Osteocyte (in vitro differentiated cells): ENCODE measurements at places on chromosomes 4 and X. TPM values are rescaled to one million over a fixed set of nuclear protein-coding genes. Genes with fewer than 3 reads are reported as not detected.

DNA sequence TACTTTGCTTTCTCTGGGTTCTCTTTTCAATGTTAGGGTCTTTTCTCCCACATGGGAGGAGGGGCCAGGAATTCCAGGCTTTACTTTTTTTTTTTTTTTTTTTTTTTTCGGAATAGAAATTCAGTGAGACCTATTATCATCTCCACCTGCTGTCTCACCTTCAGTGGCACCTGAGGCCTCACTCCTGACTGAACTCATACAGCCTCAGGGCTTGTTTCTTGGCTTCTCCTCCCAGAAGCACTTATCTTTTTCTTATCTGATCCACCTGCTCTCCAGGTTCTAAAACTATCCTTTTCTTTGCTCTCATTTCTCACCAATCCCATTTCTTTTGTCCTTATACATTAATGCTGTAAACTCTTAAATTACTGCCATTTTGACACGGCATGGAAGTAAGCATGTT lies 117.3 kb upstream of the PPP3CA start:
- peaks cover 42% of the 10 kb centered on the region for H3K27me3 ChIP-seq
- H3K4me1 ChIP-seq, result no peaks in the 10 kb centered on the region
- no peak overlapping the region for H3K27ac ChIP-seq
- no peak for DNase-seq
- H3K36me3 ChIP-seq, result no peaks in the 10 kb centered on the region

- DNase-seq, result peak; percentile 94
- no peaks in the 10 kb centered on the region for H3K27me3 ChIP-seq
- H3K4me1 ChIP-seq, result peaks cover 8% of the 10 kb centered on the region
- H3K36me3 ChIP-seq, result no peaks in the 10 kb centered on the region
- peak within 1 kb of the TSS; percentile 88 for H3K27ac ChIP-seq
- peak within 1 kb of the TSS; percentile 87 for H3K4me3 ChIP-seq
Measured at GRCh38 chrX:63350941-63351616, at the start of gene SPIN4. Gene SPIN4 (minus strand): TSS chrX:63351332. CDS start chrX:63350819, 513 bp downstream.

GRCh38 chrX:136585262-136585661 lies 53.2 kb downstream of the VGLL1 start:
- no peak overlapping the region for H3K4me3 ChIP-seq
- no peaks in the 10 kb centered on the region for H3K4me1 ChIP-seq
- DNase-seq, result no peak
- H3K27me3 ChIP-seq, result no peaks in the 10 kb centered on the region
- H3K27ac ChIP-seq, result no peak overlapping the region

GRCh38 chr4:25013756-25014661 lies 16.7 kb downstream of the LGI2 start:
- no peaks in the 10 kb centered on the region for H3K4me1 ChIP-seq
- no peaks in the 10 kb centered on the region for H3K36me3 ChIP-seq
- no peak overlapping the region for H3K4me3 ChIP-seq
- peaks cover 22% of the 10 kb centered on the region for H3K27me3 ChIP-seq
- DNase-seq, result peak; percentile 0

DNA sequence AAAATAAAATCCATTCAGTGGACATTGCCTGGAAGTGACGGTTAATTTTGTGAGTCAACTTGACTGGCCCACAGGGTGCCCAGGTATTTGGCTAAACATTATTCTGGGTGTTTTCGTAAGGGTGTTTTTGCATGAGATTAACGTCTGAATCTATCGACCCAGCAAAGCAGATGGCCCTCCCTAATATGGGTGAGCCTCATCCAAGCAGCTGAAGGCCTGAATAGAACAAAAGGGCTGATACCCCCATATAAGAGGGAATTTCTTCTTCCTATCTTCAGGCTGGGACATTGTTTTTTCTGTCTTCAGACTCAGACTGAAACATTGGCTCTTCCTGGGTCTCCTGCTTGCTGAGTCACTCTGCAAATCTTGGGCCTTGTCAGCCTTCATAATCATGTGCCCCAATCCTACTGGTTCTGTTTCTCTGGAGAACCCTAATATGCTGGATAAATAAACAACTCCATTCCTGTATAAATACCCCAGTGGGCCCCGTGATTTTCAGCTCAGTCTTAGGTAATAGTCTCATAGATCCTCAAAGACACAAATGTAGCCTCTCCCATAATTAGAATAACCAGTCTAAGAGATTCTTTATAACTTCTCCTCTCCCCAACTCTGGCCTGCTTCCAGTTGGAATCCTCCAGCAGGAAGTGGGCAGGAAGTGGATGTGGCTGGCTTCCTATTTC lies 33.1 kb upstream of the DDX3X start:
- H3K4me3 ChIP-seq, result no peak overlapping the region
- no peaks in the 10 kb centered on the region for H3K27me3 ChIP-seq
- peak overlapping the region; percentile 64 for H3K27ac ChIP-seq
- no peaks in the 10 kb centered on the region for H3K36me3 ChIP-seq
- DNase-seq, result no peak

- H3K27ac ChIP-seq, result peak overlapping the region; percentile 80
- H3K36me3 ChIP-seq, result no peaks in the 10 kb centered on the region
- no peaks in the 10 kb centered on the region for H3K27me3 ChIP-seq
- no peak overlapping the region for H3K4me3 ChIP-seq
- H3K4me1 ChIP-seq, result peaks cover 72% of the 10 kb centered on the region
- DNase-seq, result no peak
Measured at GRCh38 chr4:53711926-53712325, 120.6 kb upstream of the LNX1 start.

DNA sequence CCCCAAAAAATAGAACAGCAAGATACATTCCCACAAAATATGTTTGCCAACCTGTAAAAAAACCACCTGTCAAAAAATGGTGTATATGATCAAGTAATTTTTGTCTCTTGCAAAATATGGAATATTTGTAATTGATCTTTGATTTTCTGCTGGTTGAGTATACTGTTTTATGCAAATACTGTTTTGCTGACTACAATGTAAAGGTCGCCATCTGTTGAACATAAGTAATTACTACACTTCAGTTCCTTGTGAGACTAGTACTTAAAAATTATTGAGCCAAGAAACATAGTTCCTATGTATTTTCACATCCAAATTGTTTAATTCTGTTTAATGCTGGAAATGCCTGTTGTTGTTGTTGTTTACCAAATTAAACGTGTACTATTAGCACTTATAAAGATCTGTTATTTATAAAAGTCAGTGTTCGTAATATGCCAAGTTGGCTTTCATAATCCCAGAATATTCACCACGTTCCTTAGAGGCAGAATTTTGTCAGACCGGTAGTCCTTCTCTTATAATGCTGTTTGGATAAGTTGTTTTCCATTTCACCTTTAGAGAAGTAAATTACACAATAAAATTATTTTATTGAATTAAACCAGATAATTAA lies 144.2 kb downstream of the PDLIM5 start:
- no peaks in the 10 kb centered on the region for H3K27me3 ChIP-seq
- no peak overlapping the region for H3K4me3 ChIP-seq
- peak overlapping the region; percentile 4 for H3K27ac ChIP-seq
- H3K4me1 ChIP-seq, result peaks cover 21% of the 10 kb centered on the region
- no peak for DNase-seq

GRCh38 chr4:173246719-173247118 lies 78.1 kb downstream of the GALNT7 start:
- H3K27me3 ChIP-seq, result no peaks in the 10 kb centered on the region
- H3K4me3 ChIP-seq, result no peak overlapping the region
- H3K36me3 ChIP-seq, result peaks cover 5% of the 10 kb centered on the region
- H3K27ac ChIP-seq, result no peak overlapping the region
- H3K4me1 ChIP-seq, result peaks cover 27% of the 10 kb centered on the region

DNA sequence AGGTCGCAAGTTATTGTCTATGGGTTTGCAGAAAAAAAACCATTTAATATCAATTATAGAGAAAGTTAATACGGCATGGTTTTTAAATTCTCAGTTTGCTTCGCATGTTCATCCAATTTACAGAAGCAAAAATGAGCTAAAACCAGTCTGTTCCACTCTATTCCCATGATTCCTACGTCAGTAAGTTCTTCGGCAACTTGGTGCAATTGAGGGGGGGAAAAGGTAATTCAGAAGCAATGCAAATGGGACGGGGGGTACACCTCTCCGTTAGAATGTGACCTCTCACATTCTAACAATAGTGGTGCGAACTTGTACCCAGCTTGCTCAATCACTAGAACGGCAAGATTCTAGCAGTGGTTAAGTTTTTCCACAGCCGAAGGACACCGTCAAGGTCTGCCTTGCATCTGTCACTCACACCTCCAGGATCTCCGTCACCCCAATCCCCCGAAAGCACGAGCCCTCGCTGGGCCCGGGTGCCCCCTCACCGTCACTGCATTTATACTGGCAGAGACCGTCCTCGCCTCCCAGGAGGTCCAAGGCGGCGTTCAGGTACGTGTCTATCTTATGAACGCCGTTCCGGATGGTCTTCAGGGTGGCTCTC lies 653 bp downstream of the PLA2G12A start:
- peak overlapping the region; percentile 88 for H3K4me3 ChIP-seq
- H3K27me3 ChIP-seq, result no peaks in the 10 kb centered on the region
- H3K4me1 ChIP-seq, result peaks cover 21% of the 10 kb centered on the region

GRCh38 chrX:40082447-40083119 lies 15.2 kb downstream of the BCOR start:
- H3K27me3 ChIP-seq, result no peaks in the 10 kb centered on the region
- H3K27ac ChIP-seq, result peak overlapping the region; percentile 70
- peak overlapping the region; percentile 51 for H3K4me3 ChIP-seq

- H3K27me3 ChIP-seq, result no peaks in the 10 kb centered on the region
- peaks cover 12% of the 10 kb centered on the region for H3K36me3 ChIP-seq
Measured at GRCh38 chrX:48933757-48934156, 14.9 kb upstream of the PIM2 start.

DNA sequence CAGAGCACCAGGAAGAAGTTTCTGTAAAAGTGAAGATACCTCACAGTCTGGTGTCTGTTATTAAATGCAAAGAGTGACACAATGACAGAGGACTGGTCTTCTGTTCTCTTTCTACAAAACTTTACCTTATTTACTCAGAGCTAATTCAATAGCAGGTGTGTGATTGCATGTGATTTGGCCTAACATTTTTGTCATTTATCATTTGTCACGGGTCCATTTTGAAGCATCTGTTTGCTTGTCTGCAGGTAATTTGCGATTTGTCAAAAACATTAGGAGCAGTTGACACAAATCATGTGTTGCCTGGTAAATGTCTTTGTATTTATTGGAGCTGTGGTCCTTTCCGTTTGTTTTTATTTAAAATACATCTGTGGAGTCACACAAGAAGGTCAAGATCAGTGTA lies 1232.4 kb downstream of the STIM2 start:
- no peak for DNase-seq
- H3K27ac ChIP-seq, result no peak overlapping the region
- no peak overlapping the region for H3K4me3 ChIP-seq
- no peaks in the 10 kb centered on the region for H3K4me1 ChIP-seq
- H3K27me3 ChIP-seq, result peaks cover 11% of the 10 kb centered on the region

DNA sequence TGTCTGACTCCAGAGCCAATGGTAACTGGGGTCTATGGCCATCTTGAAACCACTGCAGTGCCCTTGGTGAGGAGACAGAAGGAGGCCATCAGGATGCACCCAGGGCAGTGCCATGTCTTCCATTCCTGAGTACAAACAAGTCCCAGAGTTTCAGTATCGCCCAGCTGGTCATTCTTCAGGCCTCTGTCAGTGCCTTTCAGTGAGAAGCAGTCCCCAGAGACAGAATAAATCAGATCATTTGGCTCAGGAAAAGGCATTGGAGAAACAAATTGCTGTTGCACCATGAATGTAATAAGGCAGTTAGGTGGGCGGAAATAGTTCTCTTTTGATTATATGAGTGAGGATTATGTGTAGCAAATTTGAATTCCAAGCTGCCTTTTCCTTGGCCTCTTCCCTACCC lies 21.3 kb downstream of the ADGRG4 start:
- no peak overlapping the region for H3K4me3 ChIP-seq
- no peak for DNase-seq
- peaks cover 5% of the 10 kb centered on the region for H3K27me3 ChIP-seq

DNA sequence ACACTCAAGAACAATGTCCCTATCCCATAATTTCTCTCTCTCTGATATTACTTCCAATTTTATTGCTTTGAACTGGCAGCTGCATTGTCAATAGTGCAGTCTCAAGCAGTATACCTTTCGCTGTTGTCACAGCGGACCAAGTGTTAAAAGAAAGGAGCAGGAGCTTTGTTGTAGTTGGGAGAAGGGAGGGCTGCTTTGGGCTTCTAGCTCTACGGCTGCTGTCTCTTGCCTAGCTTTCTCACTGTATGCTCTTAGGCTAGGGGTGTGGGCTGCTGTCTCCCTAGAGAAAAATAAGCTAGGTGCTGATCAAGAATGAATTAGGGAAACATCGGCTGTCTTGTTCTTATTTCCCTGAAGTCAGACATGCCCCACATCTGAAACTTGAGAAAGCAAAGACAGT lies 52.5 kb downstream of the TRPC5OS start:
- no peak overlapping the region for H3K27ac ChIP-seq
- H3K27me3 ChIP-seq, result no peaks in the 10 kb centered on the region
- no peak for DNase-seq
- H3K36me3 ChIP-seq, result no peaks in the 10 kb centered on the region

GRCh38 chrX:31423609-31424189 lies 351.9 kb upstream of the FTHL17 start:
- H3K4me3 ChIP-seq, result no peak overlapping the region
- no peak for DNase-seq
- peaks cover 41% of the 10 kb centered on the region for H3K4me1 ChIP-seq
- H3K27ac ChIP-seq, result peak overlapping the region; percentile 48
- H3K27me3 ChIP-seq, result no peaks in the 10 kb centered on the region
- no peaks in the 10 kb centered on the region for H3K36me3 ChIP-seq

GRCh38 chr4:163736876-163737275 lies 242.4 kb downstream of the TMA16 start:
- no peaks in the 10 kb centered on the region for H3K27me3 ChIP-seq
- no peaks in the 10 kb centered on the region for H3K4me1 ChIP-seq
- H3K27ac ChIP-seq, result no peak overlapping the region
- no peak for DNase-seq

DNA sequence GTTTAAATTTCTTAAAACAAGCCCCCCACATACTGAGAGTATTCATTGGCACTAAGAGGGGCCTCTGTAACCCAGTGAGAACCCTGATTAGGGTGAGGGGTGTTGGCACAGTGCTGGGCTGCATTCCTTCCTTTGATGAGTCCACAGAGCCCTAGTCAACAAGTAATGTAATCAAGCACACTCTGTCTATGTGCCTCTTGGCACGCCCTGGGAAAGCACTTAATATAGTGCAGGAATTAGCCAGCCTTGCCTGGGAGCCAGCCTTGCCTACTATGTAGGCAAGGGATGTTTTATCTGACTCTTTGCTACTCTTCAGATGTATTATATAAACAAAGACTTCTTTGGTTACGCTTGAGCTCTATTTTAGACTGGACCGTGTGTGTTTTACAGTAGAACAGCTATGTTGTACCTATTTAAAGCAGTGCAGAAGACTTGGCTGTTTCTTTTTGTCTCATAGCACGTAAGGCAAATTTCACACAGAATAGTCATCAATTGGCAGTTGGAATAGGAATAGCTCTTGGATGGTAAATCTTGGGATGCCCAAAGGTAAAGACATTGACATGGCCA lies 64.3 kb downstream of the FRAS1 start:
- H3K27ac ChIP-seq, result no peak overlapping the region
- H3K4me1 ChIP-seq, result no peaks in the 10 kb centered on the region
- no peaks in the 10 kb centered on the region for H3K27me3 ChIP-seq
- DNase-seq, result no peak
- H3K4me3 ChIP-seq, result no peak overlapping the region

The ARHGAP24 gene
- 29.3 and 29.6 TPM in 2 replicates for total RNA-seq

The STK26 gene
- total RNA-seq, result 13.9 and 14.2 TPM in 2 replicates

The PLP1 gene
- total RNA-seq, result 0.26 and 0.32 TPM in 2 replicates

The CT55 gene
- not detected in 2 replicates for total RNA-seq

The F11 gene
- not detected in 2 replicates for total RNA-seq

The FAM156A gene
- total RNA-seq, result 23.9 and 27.4 TPM in 2 replicates

The RTL9 gene
- total RNA-seq, result 0.05 TPM in 1 of 2 replicates, not detected in the other

The USP26 gene
- total RNA-seq, result not detected in 2 replicates

The ABCG2 gene
- total RNA-seq, result 0.24 TPM in 1 of 2 replicates, not detected in the other

The CENPE gene
- total RNA-seq, result 5.7 and 6.9 TPM in 2 replicates

The SPP1 gene
- total RNA-seq, result 5.6 and 6.5 TPM in 2 replicates

The VEGFD gene
- 0.27 TPM in 1 of 2 replicates, not detected in the other for total RNA-seq

The TENM3 gene
- 78.3 and 85.2 TPM in 2 replicates for total RNA-seq
